ENCODE measurements at places on chromosomes 1 and 21.

DNA sequence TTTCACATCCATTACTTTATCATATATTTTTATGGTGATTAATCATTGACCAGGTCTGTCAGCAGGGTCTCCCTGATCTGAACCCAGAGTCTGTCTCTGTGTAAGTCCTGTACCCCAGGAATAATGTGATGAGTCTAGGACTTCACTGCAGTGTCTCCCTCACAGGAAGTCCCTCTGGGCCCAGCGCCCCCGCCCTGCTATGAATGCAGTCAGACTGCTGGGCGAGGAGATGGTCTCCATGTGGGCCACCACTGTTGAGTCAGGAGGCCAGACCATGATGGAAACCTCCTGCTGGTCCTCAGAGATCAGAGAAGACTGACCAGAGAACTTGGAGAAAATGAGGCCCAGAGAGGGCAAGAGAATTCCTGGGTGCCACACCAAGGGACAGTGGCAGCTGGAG, 9.5 kb downstream of the TMEM222 start:
- no peak for DNase-seq

DNA sequence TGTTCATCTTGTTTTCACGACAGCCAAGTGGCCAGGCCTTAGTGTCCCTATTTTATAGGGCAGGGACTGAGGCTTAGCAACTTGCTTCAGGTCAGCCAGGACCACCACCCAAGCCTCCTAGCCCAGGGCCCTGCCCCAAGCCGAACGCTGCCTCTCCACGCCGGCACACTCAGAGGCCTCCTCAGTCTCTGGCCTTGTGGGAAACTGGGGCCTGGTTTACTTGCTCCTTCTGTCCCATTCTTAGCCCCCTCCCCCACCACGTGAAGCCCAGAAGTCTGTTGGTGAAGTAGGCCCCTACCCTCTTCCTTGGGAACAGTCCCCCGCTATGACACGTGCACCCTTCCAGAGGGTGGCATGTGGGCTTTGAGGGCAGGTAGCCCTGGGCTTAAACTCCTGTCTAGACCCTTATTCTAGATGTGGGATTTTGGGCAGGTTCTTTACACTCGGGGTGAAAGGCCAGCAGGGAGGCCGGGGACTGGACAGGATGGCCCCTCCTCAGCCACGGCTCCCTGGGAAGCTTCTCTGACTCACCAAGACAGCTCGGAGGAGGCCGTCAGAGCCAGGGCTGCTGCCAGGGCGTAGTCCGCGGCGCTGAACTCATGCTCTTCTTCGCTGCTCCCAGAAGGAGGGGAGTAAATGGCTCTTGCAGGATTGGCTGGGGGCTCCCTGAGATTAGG, 4.3 kb downstream of the MYOM3 start:
- DNase-seq = no peak

DNA sequence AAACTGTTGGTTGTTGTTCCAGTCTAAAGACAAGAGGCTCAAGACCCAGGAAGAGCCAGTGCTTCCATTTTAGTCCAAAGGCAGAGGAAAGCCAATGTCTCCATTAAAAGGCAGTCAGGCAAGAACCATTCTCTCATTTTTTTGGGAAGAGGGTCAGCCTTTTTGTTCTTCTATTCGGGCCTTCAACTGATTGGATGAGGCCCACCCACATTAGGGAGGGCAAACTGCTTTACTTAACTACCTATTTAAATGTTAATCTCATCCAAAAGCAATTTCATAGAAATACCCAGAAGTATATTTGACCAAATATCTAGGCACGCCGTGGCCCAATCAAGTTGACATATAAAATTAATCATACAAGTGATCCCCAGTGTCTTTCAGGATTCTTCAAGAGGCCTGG, 104.4 kb upstream of the SYT6 start:
- DNase-seq = no peak

DNA sequence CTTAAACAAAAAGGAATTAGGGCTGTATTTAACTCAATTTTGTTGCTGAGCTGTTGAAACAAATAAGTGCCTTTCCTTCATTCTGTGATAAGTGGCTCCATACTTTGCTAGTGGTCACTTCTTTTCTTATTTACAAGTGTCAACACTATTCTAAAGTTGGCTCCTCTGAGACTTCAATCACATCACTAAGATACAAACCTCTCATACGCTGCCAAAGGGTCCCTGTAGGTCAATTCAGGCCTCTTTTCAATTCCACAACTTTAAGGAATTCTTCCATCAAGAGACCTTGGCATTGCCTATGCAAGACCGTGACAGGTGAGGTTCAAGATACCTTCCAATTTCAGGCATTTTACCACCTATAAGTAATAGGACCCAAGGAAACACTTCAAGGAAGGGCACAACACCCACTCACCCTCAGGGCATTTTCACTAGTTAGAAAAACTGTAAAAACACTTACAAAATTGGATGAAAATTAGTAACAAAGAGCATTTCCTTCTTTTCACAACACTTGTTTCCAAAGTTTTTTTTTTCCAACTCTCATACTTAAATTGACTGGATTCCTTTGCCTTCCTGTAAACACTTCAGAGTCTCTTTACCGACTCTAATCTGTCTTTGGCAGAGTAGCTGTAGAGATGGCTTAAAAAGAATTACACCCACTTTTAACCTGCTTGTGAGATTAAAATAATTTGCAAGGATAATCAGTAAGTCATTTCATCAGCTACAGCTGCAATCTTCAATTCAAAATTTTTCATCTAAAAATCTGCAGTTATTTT, 24.5 kb downstream of the SERBP1 start:
- no peak for DNase-seq

GRCh38 chr1:101136739-101137138, 100.1 kb upstream of the S1PR1 start:
- DNase-seq = peak; percentile 57

GRCh38 chr21:33249331-33250002, 16.7 kb upstream of the IL10RB start:
- no peak for DNase-seq

DNA sequence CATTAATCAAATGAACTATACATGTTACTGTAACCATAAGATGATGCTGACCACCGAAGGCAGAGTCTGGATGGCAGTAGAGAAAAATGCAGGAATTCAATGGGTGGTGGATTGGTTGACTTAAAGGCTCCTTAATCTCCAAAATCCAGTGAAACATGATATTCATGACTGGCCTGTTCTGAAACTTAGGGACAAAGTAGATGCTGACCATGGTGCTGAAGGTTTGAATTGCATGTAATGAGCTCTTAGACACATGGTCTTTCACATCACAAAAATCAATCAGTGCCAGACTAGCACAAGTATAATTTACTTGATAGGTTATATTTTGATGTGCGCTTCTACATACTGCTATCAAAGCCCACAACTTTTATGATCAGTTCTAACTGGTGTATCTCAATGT, 30.9 kb upstream of the NTMT2 start:
- DNase-seq = no peak

GRCh38 chr1:162561616-162562469, at the start of gene UAP1:
Gene UAP1, plus strand, starts transcription at chr1:162561722. Its CDS starts 4,347 bp downstream, at chr1:162566069.
- no peak for DNase-seq

DNA sequence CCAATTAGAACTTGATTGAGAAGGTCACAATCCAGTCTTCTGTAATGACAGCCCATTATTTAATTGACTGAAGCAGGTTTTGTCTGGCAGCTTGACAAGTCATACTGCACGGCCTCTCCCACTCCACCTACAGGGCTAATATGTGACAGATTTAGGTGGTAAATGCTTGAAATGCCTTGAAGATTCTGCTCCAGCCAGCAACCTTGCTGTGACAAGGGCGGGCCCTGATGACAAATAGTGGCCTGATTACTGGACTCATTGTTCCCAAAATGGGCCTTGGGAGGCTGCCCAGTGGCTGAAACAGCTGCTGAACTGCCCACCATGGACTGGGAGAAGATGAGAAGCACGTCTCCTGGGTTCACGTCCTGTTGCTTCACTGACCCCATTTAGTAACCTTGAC, 30.0 kb upstream of the CRNN start:
- DNase-seq = no peak

- DNase-seq = peak; percentile 85
Measured at GRCh38 chr1:206461602-206462455, 8.4 kb upstream of the IKBKE start.

- DNase-seq = no peak
Measured at GRCh38 chr21:28714777-28715464, 277.8 kb downstream of the LTN1 start.

DNA sequence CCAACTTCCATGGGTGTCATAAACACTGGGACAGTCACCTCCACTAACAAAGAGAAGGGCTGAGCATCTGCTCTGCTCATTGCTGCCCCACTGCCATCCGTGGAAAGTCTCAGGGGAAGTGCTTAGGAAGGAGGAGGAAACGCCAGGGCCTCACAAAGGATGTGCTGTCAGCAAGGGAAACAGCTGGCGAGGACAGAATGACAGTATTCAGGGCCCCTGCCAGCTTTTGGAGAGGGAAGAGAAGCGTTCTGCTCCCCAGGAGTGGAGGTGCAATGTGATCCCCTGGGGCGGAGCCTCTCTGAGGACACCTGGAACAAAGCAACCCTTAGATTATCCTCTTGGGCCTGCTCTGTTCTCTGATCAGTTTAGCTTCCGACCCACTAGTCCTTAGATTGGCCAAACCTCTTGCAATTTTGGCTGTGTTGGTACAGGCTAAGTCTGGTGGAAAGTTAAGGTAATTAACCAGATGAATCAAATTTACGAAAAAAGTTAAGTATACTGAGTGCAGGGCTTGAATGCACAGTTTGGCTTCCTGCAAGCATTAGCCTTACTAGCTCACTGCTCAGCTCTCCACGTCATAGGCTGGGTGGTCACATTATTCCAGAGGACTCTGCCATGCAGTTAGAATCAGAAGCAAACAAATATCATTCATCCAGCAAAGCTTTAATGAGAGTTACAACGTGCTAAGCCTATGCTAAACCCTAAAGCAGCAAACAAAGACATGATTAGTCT, 170.2 kb upstream of the NFIA start:
- DNase-seq = no peak

- no peak for DNase-seq
Measured at GRCh38 chr1:89198081-89198480, 661 bp downstream of the GBP4 start.

GRCh38 chr1:52357397-52357796, 8.6 kb downstream of the CC2D1B start:
- no peak for DNase-seq

- DNase-seq = no peak
Measured at GRCh38 chr1:223319398-223319797, 44.6 kb downstream of the SUSD4 start.

GRCh38 chr21:32844653-32845436, 73.3 kb upstream of the PAXBP1 start:
- DNase-seq = no peak

DNA sequence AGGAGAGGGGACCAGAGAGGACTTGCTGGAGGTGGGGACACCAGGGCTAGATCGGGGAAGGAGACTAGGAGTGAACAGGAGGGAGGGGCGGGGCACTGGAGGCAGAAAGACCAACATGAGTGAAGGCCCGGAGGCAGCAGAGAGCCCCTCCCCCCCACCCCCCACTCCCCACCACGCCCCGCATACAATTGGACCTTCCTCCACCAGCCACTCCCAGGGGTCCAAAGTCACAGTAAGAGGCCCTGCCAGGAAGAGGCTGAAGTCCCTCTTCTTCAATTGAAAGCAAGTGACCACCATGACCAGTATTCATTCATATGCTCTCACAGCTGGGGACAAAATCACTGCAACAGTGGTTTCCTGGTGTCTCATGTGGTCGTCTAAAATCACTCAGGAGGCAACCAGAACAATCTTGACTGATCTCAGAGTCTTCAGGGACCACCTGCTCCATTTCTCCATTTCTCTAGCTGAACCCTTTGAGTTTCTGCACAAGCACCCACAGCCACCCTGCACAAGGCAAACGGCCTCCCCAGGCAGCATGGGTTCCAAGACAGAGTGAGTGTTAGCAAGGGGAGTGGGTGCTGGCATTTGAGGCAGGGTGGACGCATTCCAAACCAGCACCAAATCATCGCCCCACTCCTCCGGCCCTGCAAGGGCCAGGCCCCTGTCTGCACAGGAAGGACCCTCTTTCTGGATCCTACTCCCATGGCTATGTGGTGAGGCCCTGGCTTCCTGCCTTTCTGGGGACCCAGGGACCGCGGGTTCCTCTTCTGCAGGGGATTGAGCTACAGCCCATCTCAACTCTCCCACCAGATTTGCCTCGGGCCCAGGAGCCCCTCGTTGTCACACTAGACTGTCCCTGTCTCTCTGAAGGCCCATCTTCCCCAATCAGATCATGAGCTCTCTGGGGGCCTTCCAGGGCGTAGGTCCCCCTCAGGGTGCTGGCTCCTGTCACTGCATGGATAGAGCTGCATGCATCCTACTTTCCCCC, 17.0 kb downstream of the LAPTM5 start:
- no peak for DNase-seq

DNA sequence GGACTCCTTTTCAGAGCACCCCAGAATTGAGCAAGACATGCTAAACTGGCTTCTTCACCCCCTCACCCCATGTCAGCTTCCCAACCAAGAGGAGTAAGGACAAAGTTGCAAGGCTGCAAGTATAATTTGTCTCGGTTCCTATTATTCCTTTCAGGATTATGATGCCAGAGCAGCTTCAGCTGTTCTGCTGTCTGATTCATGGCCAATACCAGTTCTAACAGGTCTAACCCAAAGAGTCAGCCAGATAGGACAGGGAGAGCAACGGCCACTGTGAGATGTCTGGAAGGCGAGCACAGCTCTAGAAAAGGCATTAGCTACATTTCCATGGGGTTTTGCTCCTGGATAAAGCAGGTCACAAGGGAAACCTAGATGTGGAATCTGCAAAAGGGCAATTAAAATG, 53.3 kb upstream of the HOOK1 start:
- DNase-seq = no peak

GRCh38 chr1:211761400-211761799, 69.2 kb downstream of the LPGAT1 start:
- DNase-seq = no peak

- DNase-seq = no peak
Measured at GRCh38 chr1:26717017-26717491, 21.2 kb downstream of the ARID1A start.

- DNase-seq = no peak
Measured at GRCh38 chr21:44790368-44790767, 11.3 kb downstream of the UBE2G2 start.

DNA sequence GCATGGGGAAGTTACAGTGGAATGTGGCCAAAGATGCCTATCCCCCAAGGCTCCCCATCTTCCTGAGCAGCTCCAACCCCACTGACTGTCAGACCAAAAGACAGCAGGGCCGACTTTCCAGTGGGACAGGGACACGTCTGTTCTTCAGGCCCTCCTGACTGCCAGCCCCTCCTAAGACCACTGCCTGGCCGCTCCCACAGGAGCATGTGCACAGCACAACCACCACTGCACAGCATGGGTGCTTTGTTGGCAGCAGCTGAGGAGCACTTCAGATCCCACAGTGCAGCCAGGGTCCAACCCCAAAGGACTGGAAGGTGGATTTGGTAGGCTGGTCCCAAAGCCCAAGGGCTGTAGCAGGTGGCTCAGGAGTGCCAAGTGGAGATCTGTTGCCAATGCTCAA, 648.3 kb upstream of the BRINP3 start:
- no peak for DNase-seq

DNA sequence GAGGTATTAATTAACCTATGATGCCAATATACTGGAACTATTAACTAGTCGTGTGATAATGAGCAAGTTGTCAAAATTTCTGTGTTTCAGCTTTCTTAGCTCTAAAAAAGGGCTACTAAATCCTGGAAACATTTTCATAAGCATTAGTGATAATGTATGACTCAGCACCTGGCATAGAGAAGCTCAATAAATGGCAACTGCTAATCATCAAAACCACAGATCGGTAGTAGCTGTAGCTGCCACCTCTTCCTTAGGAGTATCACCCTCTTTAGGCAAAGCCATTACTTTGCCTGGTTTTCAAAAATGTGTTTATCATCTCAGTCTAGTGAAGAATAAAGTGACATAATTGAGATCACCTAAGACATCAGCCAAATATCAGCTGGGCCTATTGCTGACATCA, 75.5 kb downstream of the TPR start:
- DNase-seq = no peak

- no peak for DNase-seq
Measured at GRCh38 chr1:51219022-51219421, 17.1 kb upstream of the RNF11 start.

Data from activated CD4-positive, alpha-beta T cell treated with anti-CD3 and anti-CD28 coated beads, Interleukin-2, amount 10 ng/mL, durations not matched to agents 7 days and 5 days (primary cell).